ENCODE measurements at places on chromosomes 7 and 10. TPM values are rescaled to one million over a fixed set of nuclear protein-coding genes. Genes with fewer than 3 reads are reported as not detected.

LBX1 gene
- not detected for total RNA-seq

TMEM196 gene
- 1.6 TPM for total RNA-seq

MUC12 gene
- total RNA-seq: 1.5 TPM

BAG3 gene
- total RNA-seq: 65.2 TPM

GRCh38 chr10:127012769-127013152 lies 107.5 kb downstream of the DOCK1 start:
- DNase-seq: no peak

DNA sequence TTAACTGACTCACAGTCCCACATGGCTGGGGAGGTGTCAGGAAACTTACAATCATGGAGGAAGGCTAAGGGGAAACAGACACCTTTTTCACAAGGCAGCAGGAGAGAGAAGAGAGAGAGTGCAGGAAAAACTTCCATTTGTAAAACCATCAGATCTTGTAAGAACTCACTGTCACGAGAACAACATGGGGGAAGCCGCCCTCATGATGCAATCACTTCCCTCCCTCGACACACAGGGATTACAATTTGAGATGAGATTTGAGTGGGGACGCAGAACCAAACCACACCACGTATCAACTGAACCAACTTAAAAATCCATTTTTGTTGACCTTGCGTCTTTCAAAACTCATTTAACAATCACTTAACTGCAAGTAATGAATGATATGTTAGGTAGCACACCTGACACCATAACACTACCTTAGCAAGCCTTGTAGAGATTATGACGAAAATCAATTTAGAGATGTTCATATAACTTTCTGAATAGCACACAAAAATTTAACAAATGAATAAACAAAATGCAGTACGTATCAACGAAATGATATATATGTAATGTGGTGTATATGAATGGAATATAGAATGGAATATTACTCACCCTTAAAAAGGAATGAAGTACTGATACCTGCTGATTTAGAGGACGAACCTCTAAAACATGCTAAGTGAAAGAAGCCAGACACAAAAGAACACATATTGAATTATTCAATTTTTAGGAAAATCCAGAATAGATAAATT lies 3.7 kb downstream of the FAM3C start:
- DNase-seq: no peak

GRCh38 chr10:3401491-3401938 lies 228.9 kb upstream of the PITRM1 start:
- no peak for DNase-seq

GRCh38 chr10:76309741-76310587 lies 878.5 kb downstream of the LRMDA start:
- DNase-seq: no peak

- no peak for DNase-seq
These were observed 393.0 kb downstream of the PHTF2 start for GRCh38 chr7:78191475-78192079.

- peak; percentile 86 for DNase-seq
These were observed 18.5 kb upstream of the SERPINE1 start for GRCh38 chr7:101108330-101108857.

DNA sequence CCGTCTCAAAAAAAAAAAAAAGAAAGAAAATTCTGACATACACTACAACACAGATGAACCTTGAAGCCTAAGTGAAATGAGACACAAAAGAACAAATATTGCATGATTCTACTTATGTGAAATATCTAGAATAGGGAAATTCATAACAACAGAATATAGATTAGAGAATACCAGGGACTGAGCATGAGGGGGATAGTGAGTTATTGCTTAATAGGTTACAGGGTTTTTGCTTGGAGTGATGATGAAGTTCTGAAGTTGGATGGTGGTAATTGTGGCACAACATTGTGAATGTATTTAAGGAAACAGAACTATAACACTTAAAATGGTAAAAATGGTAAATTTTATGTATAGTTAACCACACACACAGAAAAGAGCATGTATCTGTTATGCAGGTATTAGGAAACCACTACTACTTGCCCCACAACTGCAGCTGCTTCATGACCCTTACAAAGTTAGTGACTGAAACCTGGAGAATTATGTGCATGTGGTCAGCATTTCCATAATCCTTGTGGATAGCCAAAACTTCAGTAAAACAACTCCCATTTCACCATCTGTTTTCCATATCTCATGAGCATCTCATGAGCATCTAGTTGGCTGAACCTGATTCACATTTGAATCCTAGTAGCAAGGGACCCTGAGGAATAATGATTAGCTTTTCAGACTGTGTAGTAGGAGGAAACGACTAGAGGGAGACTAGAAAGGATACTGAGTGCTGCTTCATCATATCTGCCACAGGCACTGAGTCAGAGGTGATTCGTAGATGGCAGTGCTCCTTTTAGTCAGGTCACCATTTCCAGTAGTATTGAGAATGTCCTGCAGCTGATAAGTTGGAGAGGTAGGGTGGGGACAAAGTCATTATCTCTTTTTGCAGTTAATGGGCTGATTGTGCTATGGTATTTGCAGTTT lies 26.3 kb downstream of the SAMD8 start:
- no peak for DNase-seq

GRCh38 chr7:98963305-98963704 lies 85.0 kb downstream of the TRRAP start:
- DNase-seq: no peak

DNA sequence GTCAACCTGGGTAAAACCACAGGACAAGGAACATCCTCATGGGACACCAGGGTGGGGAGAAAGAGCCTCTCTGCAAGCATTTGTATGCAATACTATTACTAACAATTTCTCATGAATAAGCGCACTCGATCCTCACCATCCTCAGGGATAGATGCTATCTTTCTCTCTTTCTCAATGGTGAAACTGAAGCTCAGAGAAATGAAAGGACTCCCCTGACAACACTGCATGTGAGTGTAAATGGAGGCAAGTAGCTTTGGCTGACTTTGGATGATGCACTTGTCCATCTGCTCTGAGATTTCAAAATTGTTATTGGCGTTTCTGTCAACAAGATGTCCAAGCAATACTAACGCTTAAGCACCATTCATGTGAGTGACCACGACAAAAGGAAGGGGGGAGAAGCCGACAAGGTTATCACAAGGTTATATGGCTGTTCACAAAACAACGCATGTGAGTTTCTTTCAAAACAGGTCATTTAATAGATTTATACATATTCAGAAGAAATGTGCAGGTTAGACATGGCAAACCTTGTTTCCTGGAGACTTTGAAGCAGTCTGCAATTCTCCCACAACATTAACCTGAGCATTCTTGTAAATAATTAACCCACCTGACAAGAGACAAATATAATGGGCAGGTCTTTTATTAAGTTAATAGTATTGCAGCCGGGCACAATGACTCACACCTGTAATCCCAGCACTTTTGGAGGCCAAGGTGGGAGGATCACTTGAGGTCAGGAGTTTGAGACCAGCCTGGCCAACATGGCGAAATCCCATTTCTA lies 54.0 kb downstream of the IFIT5 start:
- no peak for DNase-seq

All from posterior vena cava (tissue), 2 donors.